AG09309 (cell line): ENCODE measurements at places on chromosomes 6 and 20.

DNA sequence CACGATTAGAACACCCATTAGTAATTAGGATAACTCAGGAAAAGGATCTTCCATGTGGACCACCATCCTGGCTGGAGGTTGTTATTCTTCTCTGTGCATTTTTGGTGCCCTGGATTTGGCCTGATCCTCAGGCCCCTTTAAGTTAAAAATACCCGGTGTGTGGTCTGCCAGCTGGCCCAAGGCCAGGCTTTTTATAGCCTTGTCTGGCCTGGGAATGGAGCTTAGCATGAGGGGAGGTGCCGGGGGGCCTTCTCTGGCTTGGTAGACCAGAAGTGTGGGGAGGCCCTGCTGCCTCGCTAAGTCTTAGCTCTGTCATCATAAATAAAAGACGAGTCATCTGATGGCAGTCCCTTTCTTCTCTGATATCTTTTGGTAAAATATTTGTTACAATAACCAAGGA is 71.4 kb downstream of the ARID1B start:
- DNase-seq = no peak

DNA sequence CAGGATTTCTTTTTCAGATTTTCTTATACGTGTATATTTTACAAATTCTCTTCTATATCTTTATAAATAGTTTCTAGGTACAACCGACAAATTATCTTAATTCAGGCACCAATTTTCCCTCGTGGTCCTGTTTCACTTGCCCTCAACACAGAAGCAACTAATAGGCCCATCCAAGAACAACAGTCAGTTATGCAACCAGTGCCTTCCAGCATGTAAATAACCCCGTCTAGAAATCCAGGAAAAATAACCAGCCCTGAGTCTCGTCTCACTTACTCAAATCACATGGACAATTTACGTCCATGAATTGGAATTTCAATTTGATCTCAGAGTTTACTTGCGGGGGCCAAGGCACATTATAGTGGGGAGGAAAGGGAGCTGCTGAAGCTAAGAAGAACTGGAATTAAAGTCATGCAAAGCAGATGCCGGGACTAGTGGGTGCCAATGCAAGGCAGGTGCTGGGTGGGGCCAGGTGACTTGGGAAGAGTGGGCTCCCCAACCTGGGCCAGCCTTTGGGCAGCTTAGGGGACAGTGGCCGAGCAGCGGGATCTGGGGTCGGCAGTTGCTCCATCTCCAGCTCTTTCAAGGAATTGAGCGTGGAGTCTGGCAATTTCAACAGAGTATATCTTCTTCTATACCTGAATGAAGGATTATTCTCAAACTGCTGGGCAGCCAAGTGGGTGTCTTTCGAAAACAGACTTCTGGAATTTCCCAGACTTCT is 121.7 kb downstream of the EDN3 start:
- no peak for DNase-seq

GRCh38 chr20:32248043-32248442 is 29.4 kb upstream of the KIF3B start:
- no peak for DNase-seq

- no peak for DNase-seq
These were observed 1.4 kb upstream of the MARCKS start for GRCh38 chr6:113855500-113856374.

DNA sequence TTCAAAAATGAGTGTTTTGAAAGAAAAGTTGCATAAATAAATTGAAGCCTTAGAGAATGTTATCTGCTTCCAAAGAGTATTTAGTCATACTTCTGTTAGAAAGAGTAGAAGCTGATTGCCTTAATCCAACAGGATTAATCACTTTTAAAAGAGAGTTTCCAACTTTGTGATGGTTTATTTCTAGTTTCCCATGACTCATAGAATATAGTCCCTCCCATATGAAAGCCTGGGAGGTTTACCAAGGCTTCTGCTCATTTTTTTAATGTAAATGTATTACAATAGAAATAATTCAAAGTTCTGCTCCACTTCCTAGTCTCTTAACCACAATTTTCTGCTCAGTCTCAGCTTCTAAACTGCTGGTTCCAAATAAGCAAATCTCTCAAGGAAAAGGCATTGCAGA is 118.0 kb upstream of the IRAK1BP1 start:
- DNase-seq = no peak

DNA sequence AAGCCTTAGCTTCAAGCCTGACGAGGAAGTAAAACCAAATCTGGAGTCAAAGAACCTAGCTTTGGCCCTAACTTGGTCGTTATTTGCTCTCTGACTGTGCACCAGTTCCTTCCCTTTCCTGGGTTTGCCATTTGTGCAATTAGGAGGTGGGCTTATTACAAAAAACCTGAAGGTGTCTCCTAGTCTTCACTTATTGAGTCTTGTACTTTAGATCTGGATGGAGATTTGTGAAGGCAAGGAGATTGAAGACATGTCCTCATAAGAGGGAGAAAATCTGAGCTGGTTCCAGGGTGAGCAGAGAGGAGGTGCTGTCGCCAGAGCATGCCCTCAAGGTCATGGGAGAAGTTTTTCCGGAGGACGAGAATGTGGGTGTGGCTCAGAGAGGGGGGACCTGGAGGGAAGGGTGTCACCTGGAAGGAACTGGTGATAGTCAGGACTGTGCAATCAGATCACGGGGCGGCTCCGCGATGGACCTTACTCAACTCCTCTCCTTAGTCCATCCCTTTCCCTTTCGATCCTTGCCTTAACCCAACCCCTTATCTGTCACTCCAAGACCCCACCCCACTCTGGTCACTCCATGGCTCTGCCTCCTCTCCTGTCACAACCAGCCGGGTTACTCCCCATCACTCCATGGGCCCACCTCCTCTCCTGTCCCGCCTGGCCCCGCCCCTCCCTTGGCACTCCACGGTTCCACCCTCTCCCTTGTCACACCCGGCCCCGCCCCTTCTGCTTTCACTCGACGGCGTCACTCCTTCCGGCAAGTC is 588 bp upstream of the ACSS2 start:
- no peak for DNase-seq

- no peak for DNase-seq
These were observed 344.7 kb downstream of the CDH26 start for GRCh38 chr20:60302875-60303274.

GRCh38 chr6:28140616-28141015 is 1.1 kb upstream of the ZKSCAN8 start:
- DNase-seq = no peak

- no peak for DNase-seq
These were observed 528.6 kb upstream of the JARID2 start for GRCh38 chr6:14717307-14717706.

GRCh38 chr20:44424039-44424495 is 51.6 kb upstream of the TTPAL start:
- no peak for DNase-seq

GRCh38 chr6:33854572-33855030 is 50.8 kb upstream of the MLN start:
- DNase-seq = no peak

- no peak for DNase-seq
These were observed 214.7 kb downstream of the PAX1 start for GRCh38 chr20:21920211-21920610.

DNA sequence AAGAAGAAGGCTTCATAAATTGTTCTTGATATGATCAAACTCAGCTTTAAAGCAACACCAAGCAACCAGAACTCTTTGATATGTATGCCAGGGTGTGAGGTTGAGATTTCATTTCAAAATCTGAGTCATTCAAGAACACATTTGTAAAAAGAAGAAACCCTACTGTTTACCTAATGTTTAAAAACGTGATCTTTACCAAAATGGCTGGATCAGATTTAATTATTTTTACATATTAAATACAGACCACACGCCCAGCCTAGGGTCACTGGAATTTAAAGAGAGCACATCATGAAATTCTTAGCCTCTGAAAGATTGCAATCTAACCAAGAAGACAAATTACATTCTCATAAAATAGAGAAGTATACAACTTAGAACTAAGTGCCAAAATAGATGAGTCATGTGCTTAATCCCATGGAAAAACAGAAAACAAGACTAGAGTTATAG is 206.8 kb upstream of the SMLR1 start:
- DNase-seq = no peak

- DNase-seq = no peak
These were observed 3.4 kb upstream of the ZNF133 start for GRCh38 chr20:18284805-18285533.

DNA sequence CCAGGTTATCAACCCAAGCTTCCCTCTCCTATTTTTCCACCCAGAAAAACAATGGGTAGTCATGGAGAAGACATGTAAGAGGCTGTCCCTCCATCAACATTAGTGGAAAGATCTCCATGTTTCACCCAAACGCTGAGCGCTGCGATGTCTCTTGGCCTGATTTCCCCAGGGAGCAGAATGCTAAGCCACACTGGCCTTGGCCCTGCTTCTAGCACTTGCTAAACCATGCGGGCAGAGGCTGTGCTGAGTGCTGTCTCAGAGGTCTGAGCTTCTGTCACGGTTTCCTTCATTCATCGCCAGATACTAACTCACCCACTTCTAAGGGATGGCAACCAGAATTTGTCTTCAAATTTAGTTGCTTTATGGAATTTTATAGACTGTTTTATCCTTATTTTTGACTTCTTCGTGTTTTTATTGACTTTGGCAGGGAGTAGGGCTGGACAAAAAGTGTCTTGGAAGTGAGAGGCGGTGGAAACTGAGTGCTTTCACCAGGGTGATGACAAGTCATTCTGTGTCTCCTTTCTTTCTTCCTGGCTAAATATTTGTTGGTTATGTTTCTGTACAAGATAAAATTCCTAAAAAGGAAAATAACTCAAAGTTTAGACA is 181.4 kb upstream of the UST start:
- no peak for DNase-seq

DNA sequence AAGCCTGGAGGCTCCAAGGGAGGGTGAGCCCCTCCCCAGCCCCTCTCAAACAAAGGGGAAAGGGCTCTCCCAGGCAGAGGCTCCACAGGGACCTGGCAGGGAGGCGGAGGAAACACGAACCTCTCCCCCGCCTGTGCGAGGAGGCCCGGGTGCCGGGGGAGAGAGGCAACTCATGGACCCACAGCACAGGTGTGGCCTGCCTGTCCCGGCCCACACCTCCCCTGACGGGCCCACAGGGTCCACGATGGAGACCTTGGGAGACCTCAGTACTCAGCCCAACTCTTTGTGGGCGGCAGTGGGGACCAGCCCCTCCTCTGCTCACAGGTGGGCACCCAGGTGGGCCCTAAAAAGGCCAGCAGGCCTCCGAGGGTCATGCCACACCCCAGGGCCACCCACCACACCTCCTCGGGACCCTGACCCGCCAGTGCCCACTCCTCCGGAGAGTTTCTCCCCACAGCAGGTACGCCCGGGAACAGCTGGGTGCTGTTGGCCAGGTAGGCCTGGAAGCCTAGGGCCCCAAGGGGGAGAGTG is 12.2 kb downstream of the LAMA5 start:
- no peak for DNase-seq

DNA sequence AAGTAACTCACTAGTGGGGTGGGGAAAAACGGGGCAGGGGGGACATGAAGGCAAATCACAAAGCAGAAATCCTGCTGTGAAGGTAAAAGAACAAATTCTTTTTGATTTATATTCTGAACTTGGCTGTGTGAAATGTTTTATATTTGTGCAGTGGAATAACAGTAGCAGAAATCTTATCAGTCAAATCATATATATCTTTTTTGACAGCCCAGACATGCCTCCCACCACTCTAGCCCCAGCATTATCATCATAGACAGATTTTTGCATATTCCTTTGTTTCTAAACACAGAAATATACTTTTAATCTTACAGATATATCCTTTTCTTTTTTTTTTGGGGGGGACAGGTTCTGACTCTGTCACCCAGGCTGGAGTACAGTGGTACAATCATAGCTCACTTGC is 97.4 kb downstream of the PREP start:
- DNase-seq = no peak

GRCh38 chr6:158207422-158207788 is 39.3 kb downstream of the GTF2H5 start:
- DNase-seq = no peak

- DNase-seq = no peak
These were observed 78.9 kb downstream of the ELOVL5 start for GRCh38 chr6:53269827-53270226.

GRCh38 chr20:51228763-51229162 is 205.9 kb upstream of the KCNG1 start:
- no peak for DNase-seq

- peak; percentile 57 for DNase-seq
These were observed 42.2 kb upstream of the DSE start for GRCh38 chr6:116328528-116328903.

GRCh38 chr20:10541668-10542411 is 106.7 kb downstream of the SLX4IP start:
- no peak for DNase-seq

- DNase-seq = no peak
These were observed 5.2 kb downstream of the OR11A1 start for GRCh38 chr6:29451471-29452193.

DNA sequence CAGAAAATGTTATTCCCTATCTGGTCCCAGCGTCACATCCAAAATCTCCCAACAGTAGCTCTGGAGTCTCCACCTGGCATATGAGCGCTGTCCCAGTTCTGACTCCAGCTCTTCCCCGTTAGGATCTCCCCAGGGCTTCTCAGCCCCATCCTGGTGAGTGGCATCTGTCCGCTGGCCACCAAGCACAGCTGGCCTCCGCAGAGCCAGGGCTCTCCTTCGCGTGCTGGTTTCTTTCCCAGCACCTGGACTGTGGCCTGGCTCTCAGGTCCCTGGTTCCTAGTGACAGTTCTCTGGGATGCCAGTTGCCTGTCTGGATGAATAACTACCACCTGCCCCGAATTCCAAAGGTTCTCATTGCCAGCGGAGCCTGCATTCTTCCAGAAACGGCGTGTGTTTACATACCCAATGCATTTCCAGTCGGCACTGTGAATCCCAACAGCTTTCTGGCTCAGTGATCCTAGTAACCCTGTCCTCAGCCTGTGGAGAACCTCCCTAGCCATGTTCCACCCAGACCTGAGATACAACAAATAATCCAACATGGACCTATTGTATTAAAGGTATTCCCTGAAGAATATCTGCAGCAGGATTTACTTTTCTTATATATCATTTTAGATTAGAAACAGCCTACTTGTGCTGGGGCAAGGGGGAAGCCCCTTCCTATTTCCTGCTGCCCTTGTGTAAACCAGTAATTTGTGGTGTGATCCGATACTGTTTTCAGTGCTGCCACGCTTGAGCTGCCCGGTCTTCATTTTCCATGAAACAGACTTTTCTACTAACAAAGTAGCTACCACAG is 69.9 kb upstream of the PDE10A start:
- DNase-seq = no peak

DNA sequence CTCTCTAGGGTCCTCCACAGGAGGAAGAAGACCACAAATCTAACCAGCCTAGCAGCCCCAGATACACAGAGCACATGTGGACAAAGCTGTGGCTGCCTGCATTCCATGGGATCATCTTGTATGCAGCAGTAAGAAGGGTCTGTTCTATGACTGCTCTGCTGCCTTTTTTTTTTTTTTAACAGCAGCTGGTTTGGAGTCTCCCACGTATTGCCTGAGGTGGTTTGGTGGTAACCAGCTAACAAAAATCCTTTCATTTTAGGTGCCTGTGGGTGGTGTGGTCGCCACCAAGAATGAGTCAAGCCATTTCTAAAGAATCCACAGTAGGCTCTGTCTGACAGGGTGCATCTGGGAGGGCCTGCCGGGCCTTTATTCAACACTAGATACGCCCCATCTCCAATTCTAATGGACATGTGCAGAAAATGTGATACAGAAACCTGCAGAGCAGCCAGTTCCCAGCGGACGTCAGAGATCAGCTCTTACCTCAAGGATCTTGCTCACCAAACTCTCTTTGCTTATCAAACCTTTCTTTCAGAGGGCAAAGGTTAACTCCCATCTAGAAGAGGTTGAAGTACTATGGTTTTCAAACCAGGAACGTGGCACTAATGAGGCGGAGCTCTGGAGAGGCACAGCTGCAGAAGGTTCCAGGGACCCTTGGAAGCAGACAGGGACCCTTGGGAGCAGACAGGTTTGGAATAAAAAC is 32.0 kb downstream of the GNAS-AS1 start:
- peak; percentile 67 for DNase-seq
